ENCODE measurements at places on chromosomes 2 and 18. TPM values are rescaled to one million over a fixed set of nuclear protein-coding genes. Genes with fewer than 3 reads are reported as not detected.

DNA sequence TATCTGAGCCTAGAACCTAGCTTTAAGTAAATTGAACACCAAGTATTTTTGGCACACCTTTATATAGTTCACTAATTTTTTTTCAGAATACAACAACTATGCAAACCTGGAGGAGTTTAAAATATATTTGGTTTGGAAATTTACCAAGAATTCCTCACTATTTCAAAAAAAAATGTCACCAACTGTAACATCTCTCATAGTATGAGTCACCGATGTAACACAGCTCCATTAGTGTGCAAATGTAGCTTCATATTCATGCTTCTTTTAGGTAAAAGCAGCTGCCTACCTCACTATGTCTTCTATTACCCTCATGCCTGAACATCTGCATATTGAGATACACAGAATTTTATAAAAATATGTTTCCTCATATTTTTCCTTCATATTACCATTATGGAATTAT, 80.5 kb downstream of the NRXN1 start:
- no peaks in the 10 kb centered on the region for H3K4me1 ChIP-seq
- no peaks in the 10 kb centered on the region for H3K36me3 ChIP-seq
- H3K27me3 ChIP-seq = no peaks in the 10 kb centered on the region
- H3K4me3 ChIP-seq = no peak overlapping the region
- no peak overlapping the region for H3K27ac ChIP-seq

The GPR35 gene
- total RNA-seq = 23.8 TPM

- no peaks in the 10 kb centered on the region for H3K27me3 ChIP-seq
- no peak overlapping the region for H3K27ac ChIP-seq
- no peak for DNase-seq
- H3K4me1 ChIP-seq = no peaks in the 10 kb centered on the region
Observed at GRCh38 chr2:223262946-223263345, 211.0 kb downstream of the KCNE4 start.

DNA sequence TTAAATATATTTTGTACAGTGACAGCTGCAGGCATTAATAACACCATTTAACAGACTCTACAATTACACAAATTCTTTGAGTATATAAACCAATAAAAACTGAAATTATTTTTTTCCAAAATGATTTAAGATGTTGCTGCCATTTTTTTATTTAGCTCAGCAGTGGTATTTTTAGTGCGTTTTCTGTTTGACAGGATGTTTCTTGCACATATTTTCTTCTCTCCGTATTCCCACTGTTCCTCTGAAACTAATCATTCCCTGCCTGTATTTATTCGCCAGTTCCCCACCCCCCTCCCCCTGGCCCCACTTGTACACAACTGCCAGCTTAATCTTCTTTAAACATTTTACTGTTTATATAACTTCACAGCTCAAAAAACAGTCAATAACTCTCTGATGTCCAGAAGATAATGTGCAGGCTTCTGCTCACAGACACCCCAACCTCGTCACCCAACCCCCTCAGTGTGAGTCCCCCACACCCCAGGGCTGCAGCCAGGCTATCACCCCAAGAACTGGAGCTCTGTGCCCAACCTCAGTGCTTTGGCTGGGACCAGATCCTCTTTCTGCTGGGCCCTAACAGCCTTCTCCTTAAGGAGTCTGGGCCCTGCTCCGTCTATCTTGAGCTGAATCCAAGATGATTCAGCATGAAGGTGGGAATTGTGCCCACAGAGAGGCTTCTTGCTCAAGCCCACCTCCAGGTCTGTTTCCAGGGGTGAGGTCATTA, 41.6 kb upstream of the MAP4K4 start:
- no peak overlapping the region for H3K4me3 ChIP-seq
- no peak for DNase-seq
- no peak overlapping the region for H3K27ac ChIP-seq

- no peak for DNase-seq
- H3K4me3 ChIP-seq = no peak overlapping the region
- no peaks in the 10 kb centered on the region for H3K27me3 ChIP-seq
- H3K36me3 ChIP-seq = no peaks in the 10 kb centered on the region
- H3K4me1 ChIP-seq = no peaks in the 10 kb centered on the region
Observed at GRCh38 chr2:19225126-19225525, 133.3 kb downstream of the OSR1 start.

The TUBA3E gene
- not detected for total RNA-seq

The IL1B gene
- total RNA-seq = not detected

- H3K27me3 ChIP-seq = peaks cover 30% of the 10 kb centered on the region
- no peak for DNase-seq
- H3K27ac ChIP-seq = no peak overlapping the region
- no peaks in the 10 kb centered on the region for H3K36me3 ChIP-seq
Observed at GRCh38 chr2:10039658-10040410, 3.5 kb upstream of the KLF11 start.

GRCh38 chr2:237644381-237644703, 17.0 kb downstream of the LRRFIP1 start:
- H3K27me3 ChIP-seq = peaks cover 3% of the 10 kb centered on the region
- H3K27ac ChIP-seq = no peak overlapping the region
- H3K4me3 ChIP-seq = no peak overlapping the region
- no peak for DNase-seq

DNA sequence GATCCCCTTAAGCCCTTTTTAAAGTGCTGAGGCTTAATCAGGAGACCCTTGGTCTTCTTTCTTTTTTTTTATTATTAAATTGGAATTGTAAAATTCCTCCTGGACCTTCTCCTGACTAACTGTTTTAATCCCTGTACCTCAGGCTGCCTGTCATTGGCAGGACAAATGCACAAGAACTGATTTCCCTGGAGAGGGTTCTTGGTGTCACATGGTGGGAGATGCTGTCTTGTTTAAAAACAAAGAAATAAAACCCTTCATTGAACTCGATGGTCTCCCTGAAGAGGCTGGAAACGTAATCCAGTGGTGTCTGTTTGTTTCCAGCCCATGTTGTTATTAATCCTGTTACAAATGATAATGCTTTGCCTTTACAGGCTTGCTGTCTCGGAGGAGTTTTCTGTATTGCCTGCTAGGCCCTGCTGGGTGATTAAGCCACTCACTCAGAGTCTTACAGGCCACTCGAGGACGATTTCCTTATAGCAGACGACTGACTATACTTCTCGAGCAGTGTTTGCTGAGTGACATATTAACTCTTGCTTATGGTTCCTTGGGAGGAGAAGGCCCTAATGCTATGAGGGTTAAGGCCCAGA, 100.5 kb upstream of the MGAT5 start:
- no peak overlapping the region for H3K27ac ChIP-seq
- H3K36me3 ChIP-seq = peaks cover 18% of the 10 kb centered on the region
- DNase-seq = no peak
- H3K4me1 ChIP-seq = peaks cover 5% of the 10 kb centered on the region
